ENCODE measurements at places on chromosomes 2 and 18. TPM values are rescaled to one million over a fixed set of nuclear protein-coding genes. Genes with fewer than 3 reads are reported as not detected.

The ALPP gene
- not detected for total RNA-seq

The ANKRD36C gene
- total RNA-seq: 67.5 TPM

The NEURL3 gene
- 0.78 TPM for total RNA-seq

The B3GNT2 gene
- total RNA-seq: 28.3 TPM

The HAAO gene
- 0.28 TPM for total RNA-seq

The UGT1A4 gene
- total RNA-seq: not detected

The SP5 gene
- not detected for total RNA-seq

The SIX3 gene
- total RNA-seq: 0.08 TPM

The APCDD1 gene
- not detected for total RNA-seq
